Stimulated activated naive CD8-positive, alpha-beta T cell treated with anti-CD3 and anti-CD28 coated beads, Interleukin-15, amount 100 ng/mL, for 72 hours (primary cell): ENCODE measurements at places on chromosomes 4 and X.

GRCh38 chr4:78763251-78763650 lies 12.9 kb upstream of the BMP2K start:
- no peak for DNase-seq

- no peak for DNase-seq
Observed at GRCh38 chrX:107750263-107750662, 25.3 kb downstream of the TSC22D3 start.

GRCh38 chrX:109475174-109475891 lies 6.6 kb downstream of the GUCY2F start:
- peak; percentile 9 for DNase-seq

- no peak for DNase-seq
Observed at GRCh38 chr4:153018031-153018430, 81.9 kb downstream of the FHDC1 start.

DNA sequence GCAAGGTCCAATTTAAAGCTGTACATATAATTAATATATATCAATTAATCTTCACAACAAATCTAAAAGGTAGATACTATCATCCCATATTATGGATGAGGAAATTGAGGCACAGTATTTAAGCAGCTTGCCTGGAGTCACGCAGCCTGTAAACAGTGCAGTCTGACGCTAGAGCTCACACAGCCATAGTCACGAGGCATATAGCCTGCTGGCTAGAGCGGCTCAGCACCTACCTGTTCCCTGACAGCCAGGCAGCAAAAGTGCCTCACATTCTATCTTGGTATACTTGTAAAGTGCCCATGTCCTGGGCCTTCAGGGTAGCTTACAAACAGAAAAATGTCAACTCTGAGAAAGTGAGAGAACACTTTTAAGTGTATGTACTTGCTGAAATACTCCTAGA lies 222.6 kb upstream of the NEIL3 start:
- DNase-seq = no peak

DNA sequence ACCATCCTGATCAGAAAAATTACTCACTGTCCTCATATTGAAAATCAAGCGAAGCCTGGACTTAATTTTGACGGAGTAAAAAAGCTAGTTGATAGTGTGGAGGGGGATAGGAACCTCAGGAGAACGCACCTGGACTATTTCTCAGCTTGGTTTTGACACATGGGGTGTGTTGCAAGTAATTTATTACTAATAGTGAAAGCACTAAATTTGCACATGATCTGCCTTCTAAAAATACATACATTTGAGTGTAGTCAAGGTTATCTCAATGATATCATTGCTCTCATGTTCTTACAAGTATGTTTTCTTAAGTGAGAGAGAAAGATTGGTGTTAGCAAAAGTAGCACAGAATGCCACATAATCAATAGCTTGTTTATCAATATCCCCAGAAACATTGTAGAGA lies 29.5 kb downstream of the LRIT3 start:
- no peak for DNase-seq

DNA sequence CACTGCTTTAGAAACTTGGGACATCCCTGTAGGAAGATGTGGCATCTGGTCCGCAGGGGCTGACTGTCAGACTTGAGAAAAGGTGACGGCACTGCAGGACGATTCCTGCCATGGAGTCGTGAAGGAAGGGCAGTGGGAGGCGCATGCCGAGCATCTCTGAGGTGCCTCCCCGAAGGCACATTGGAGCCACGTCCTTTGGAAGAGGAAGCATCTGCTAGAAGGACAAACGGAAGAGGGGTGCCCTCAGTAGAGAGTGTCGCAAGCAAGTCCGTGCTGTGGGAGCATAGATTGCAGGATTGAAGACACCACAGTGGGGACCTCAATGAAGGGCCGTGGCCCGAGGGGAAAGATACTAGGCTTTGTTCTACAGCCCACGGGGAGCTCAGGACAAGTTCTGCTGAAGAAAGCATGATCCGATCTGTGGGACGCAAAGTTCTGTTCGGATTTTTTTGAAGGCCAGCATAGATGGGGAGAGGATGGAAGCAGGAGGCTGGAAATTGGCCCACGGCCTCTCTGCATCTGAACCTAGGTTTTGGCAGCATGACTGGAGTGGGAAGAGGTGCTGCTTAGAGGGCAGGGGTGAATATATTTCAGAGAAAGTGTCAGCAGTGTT lies 24.2 kb upstream of the HELT start:
- no peak for DNase-seq

DNA sequence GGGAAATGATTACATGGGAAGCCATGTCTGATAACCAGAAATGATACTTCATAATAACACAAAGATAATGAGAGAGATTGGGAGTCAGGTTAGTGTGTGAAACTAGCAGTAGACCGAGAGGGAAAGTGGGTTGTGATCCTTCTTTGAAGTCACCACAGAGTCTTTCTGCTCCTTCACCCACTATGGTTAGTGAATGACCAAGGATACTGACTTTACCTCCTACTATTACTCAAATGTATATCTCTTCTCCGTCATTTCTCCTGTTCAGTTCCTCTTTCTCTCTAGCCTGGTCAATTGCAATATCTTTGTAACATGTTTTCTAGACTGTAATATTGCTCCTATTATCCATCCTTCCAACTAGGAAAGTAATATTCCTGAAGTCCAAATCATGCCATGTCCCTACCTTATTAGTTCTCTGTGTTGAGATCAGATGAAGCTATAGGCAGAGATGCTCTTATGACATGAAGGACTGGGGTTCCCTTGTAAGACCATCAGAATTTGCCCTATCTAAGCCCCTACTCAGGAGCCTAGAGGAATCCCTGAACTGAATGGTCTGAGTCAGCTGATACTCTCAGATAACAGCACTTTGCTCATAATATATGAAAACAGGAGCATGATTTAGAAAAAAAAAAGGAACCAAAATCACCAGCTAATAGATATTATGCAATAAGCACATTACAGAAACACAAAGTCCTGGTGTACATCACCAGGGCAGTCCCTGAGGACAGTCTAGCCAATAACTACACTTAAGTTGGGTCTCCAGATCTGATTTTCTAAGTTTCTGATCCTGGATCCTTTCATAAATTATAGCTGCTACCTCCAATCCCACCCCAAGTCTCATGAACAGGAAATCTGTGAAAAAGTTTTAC lies 81.2 kb downstream of the SHROOM3 start:
- peak; percentile 4 for DNase-seq

DNA sequence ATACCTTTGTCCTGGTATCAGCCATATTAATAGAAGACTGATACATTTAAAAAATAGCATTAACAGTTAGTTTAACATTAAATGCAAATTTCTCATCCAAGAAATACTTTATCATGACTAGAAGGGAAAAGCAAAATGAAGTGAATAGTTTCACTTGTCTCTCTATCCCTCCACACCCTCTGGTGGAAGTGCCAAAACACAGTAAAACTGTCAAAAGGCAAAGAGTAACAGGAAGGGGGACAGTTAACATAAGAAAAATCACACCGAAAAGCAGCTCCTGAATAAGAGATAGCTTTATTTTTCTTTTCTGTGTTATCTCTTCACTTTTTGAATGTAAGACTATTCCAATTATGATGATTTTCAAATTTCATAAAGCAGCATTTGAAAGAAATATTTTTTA lies 187.2 kb downstream of the FBXW7 start:
- no peak for DNase-seq

DNA sequence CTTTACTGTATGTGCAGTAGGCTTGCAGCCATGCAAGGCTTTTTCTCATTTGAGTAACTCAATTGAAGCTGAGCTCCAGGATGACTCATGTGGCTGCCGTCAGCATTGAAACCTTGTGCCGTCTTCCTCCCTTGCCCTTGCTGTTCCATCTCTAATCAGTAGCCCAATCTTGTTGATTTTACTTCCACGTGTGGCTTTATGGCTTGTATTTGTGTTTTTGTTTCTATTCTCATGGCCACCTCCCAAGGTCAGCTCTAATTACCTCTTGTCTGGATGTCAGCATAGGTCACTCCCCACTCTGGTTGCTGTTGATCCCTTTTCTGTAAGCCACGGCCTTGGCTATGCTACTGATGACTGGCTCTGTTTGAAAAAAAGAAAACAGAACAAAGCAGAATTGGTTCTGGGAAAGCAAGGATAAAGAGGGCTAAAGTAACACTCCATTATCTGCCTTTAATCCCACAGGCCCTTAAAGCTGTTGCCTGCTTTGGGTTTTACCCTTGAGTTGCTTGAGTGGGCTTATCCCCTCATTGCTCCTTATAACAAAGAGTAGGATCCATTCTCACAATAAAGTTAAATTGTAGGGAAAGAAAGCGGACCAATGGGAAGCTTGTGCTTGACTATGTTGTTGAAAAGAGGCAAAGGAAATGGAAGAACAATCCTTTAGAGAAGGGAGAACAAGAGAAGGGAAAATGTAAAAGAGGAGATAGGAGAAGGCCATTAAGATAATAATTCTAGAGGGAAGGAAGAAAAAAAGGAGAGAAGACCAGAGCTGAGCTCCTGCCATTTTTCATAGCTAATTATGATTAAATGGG lies 173.9 kb upstream of the PGRMC2 start:
- DNase-seq = no peak

DNA sequence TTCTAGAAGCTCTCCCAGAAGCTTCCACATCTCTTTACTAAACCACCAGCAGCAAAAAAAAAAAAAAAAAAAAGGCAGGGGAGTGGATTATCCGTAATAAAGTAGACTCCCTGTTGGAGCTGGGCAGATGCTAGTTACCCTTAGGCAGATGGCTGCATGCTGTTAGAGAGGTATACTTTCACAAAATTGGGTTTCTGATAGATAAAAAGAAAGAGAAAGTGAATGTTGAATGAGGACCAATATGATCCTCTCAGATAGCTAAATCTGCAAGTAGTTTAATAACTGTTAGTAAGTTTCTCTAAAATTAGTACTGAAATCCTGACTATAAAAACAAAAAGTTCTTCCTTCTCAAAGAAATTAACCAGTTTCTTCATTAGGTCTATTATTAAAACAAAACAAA lies 195.4 kb downstream of the ANAPC10 start:
- no peak for DNase-seq

- no peak for DNase-seq
Observed at GRCh38 chr4:154731756-154732155, 12.0 kb upstream of the LRAT start.

- no peak for DNase-seq
Observed at GRCh38 chr4:185734930-185735329, 77.1 kb downstream of the SORBS2 start.

GRCh38 chrX:130539721-130540321 lies 138.0 kb downstream of the RBMX2 start:
- peak; percentile 13 for DNase-seq

DNA sequence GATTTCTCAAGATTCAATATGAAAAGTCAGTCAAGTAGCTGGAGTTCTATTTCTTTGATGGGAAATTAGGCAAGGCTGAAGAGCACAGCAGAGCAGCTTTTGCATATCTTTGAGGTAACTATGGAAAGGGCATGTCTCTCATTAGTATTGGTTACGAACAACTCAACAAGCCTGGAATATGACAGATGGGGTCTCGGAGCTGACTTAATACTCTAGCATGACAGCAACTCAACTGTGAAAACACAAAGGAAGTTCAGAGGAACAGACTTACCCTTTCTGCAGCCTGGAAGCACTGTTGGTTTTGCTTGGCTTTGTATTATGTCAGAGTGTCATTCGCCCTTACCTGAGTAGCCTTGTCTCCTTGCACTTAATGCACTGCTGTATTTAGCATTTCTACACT lies 79.9 kb upstream of the AADAT start:
- DNase-seq = no peak

- DNase-seq = no peak
Observed at GRCh38 chr4:169051761-169052593, 41.9 kb upstream of the CBR4 start.

DNA sequence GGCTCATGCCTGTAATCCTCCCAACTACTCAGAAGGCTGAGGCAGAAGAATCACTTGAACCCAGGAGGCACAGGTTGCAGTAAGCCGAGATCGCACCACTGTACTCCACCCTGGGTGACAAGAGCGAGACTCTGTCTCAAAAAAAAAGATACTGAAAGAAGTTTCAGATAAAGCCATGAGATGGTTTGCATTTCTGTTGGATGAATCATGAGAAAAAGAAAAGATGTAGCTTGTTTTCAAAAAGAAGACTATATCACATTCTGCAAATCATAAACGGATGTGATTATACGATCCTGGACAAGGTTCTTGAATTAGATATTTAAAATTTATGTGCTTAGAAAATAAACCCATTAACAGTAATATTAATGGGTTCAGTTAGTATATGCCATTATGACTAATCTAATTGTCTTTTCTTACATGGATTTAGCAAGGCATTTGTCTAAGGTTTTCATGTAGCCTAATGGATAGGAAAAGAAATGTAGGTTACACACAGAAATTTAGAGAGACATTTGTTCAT lies 345.9 kb downstream of the SLC7A11 start:
- no peak for DNase-seq

GRCh38 chr4:77052352-77052751 lies 23.4 kb downstream of the CCNI start:
- peak; percentile 33 for DNase-seq

GRCh38 chr4:168674077-168674747 lies 177.4 kb downstream of the PALLD start:
- DNase-seq = no peak

- no peak for DNase-seq
Observed at GRCh38 chr4:186345184-186345583, 79.2 kb downstream of the F11 start.

DNA sequence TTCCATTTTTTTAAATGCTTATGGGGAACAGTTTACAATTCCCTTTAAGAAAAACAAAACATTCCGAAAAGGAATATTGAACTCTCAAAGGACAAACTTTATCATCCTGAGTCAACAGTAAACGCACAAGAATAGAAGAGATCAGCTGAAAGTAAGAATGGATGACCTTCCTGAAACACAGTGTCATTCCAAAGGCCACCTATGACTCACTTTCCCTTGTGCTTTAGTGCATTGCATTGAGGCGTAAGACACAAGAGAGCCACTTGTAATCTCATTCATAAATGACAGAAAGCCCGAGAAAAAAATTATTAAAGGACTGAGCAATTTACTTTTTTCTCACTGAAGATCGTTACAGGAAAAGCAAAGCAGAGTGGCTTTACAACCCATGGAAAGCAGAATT lies 1062.4 kb upstream of the DIAPH2 start:
- DNase-seq = no peak

GRCh38 chrX:111877681-111878080 lies 1.7 kb downstream of the TRPC5OS start:
- no peak for DNase-seq

- no peak for DNase-seq
Observed at GRCh38 chr4:129342819-129343408, 247.0 kb downstream of the C4orf33 start.

DNA sequence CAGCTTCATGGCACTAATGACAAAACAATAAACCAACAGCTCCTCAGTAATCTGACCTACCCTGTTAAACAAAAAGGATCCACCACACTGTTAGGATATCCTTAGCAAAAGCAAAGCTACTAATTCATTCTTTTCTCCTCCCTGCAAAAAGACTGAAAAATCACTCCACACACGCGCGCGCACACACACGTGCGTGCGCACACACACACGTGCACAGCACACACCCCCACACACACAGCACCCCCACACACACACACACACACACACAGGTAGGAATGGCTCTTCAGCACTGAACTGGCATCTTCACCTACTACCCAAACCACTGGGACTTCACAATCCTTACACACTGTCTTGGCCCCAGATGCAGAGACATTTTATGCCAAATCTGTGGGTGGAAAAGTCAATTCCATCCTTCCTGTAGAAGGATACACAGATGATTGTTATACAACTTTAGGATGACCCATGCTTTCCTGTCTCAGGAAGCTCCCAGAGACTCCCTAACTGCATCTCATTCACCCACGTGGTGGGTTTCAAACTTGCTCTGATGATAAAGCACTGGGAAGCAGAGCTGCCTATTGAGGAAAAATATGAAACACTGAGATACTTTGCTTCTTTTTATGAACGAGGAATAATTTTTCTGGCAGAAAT lies 102.5 kb downstream of the TSPAN5 start:
- DNase-seq = no peak

GRCh38 chr4:151324752-151325110 lies 674 bp downstream of the SH3D19 start:
- peak; percentile 41 for DNase-seq
